Small intestine (tissue), 16 donors: ENCODE measurements at places on chromosomes 16 and 17. TPM values are rescaled to one million over a fixed set of nuclear protein-coding genes. Genes with fewer than 3 reads are reported as not detected.
A peak's percentile ranks its signal among the peaks of the same experiment; 100 is the strongest.

GRCh38 chr17:50618941-50619340 is 15.7 kb upstream of the ABCC3 start:
- no peaks in the 10 kb centered on the region for H3K27me3 ChIP-seq
- H3K4me3 ChIP-seq = no peak overlapping the region
- no peak for DNase-seq
- no peaks in the 10 kb centered on the region for H3K4me1 ChIP-seq

GRCh38 chr17:75398279-75398678 is 7.2 kb downstream of the GRB2 start:
- peaks cover 10% of the 10 kb centered on the region for H3K36me3 ChIP-seq
- no peaks in the 10 kb centered on the region for H3K4me1 ChIP-seq
- no peak for DNase-seq
- H3K27ac ChIP-seq = no peak overlapping the region
- no peaks in the 10 kb centered on the region for H3K27me3 ChIP-seq

GRCh38 chr16:51549836-51550235 is 398.8 kb upstream of the SALL1 start:
- H3K4me3 ChIP-seq = no peak overlapping the region
- no peaks in the 10 kb centered on the region for H3K4me1 ChIP-seq
- no peaks in the 10 kb centered on the region for H3K36me3 ChIP-seq
- no peaks in the 10 kb centered on the region for H3K27me3 ChIP-seq
- no peak for DNase-seq

GRCh38 chr16:82625066-82625968 is 1.5 kb upstream of the CDH13 start:
- H3K4me3 ChIP-seq = no peak overlapping the region
- no peak for DNase-seq
- no peak overlapping the region for H3K27ac ChIP-seq
- H3K36me3 ChIP-seq = no peaks in the 10 kb centered on the region
- H3K4me1 ChIP-seq = no peaks in the 10 kb centered on the region
- peaks cover 7% of the 10 kb centered on the region for H3K27me3 ChIP-seq

- H3K4me3 ChIP-seq = no peak overlapping the region
- DNase-seq = no peak
- no peak overlapping the region for H3K27ac ChIP-seq
- no peaks in the 10 kb centered on the region for H3K4me1 ChIP-seq
- no peaks in the 10 kb centered on the region for H3K36me3 ChIP-seq
These were observed 18.8 kb upstream of the USP10 start for GRCh38 chr16:84680843-84681629.

GRCh38 chr17:29589524-29590410 is at the start of gene GIT1:
TSS of gene GIT1 (minus strand) at chr17:29589648. CDS start at chr17:29589378, 270 bp downstream.
- H3K27me3 ChIP-seq = peaks cover 2% of the 10 kb centered on the region
- H3K4me3 ChIP-seq = peak within 1 kb of the TSS; percentile 98
- peaks cover 9% of the 10 kb centered on the region for H3K4me1 ChIP-seq

- H3K4me1 ChIP-seq = peaks cover 8% of the 10 kb centered on the region
- peaks cover 26% of the 10 kb centered on the region for H3K27me3 ChIP-seq
- no peak overlapping the region for H3K4me3 ChIP-seq
- no peaks in the 10 kb centered on the region for H3K36me3 ChIP-seq
- no peak for DNase-seq
- no peak overlapping the region for H3K27ac ChIP-seq
These were observed 3.3 kb upstream of the IRX5 start for GRCh38 chr16:54927125-54928015.

DNA sequence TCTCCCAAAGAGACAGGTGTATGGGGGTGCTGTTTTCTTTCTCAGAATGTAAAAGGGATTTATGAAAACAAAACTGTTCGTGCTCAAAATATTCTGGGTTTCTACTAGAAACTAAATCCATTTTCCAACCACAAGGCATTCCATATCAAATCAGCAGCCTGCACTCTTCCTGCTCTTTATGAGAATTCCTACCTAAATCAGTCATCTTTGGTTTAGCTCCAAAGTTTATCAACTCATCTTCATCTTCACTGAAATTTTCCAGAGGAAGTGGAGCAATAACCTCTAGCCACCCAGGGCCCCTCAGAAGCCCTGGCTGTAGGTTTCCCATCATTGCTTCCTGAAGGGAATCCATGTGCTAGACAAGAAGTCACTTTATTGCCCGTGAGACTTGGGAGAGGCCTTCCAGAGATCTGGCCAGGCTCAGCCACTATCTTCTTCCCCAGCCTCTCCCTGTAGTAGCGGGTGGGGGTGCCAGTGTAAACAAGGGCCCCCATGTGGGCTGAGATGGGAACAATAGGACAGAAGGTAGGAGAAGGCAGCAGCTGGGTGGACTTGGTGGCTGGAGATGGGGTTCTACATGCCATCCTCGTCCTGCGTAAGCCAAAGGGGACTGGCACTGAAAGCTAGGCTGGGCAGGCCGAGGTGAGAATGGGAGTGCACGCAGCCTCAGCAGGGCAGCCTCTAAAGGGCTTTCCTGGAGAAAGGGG is 22.0 kb upstream of the ALDH3A1 start:
- H3K27ac ChIP-seq = no peak overlapping the region
- no peak for DNase-seq
- H3K27me3 ChIP-seq = no peaks in the 10 kb centered on the region
- H3K36me3 ChIP-seq = no peaks in the 10 kb centered on the region

CDK5R1 gene
- polyA plus RNA-seq = 0.54 TPM

SLX1B gene
- polyA plus RNA-seq = 66.6 TPM

TBX2 gene
- 9.6 TPM for polyA plus RNA-seq

KCNJ12 gene
- not detected for polyA plus RNA-seq

DHRS7C gene
- polyA plus RNA-seq = 0.15 TPM

LRRC37A gene
- polyA plus RNA-seq = 0.27 TPM
